ENCODE measurements at places on chromosomes 3 and 15.

- DNase-seq: no peak
Measured at GRCh38 chr3:187197335-187197649, at the start of gene RTP1. Gene RTP1, plus strand, starts transcription at chr3:187197486. Its CDS starts 30 bp downstream, at chr3:187197516.

GRCh38 chr3:38207254-38208003, 42.1 kb downstream of the OXSR1 start:
- peak; percentile 42 for DNase-seq

GRCh38 chr3:66851894-66852613, 146.1 kb upstream of the KBTBD8 start:
- DNase-seq: no peak

DNA sequence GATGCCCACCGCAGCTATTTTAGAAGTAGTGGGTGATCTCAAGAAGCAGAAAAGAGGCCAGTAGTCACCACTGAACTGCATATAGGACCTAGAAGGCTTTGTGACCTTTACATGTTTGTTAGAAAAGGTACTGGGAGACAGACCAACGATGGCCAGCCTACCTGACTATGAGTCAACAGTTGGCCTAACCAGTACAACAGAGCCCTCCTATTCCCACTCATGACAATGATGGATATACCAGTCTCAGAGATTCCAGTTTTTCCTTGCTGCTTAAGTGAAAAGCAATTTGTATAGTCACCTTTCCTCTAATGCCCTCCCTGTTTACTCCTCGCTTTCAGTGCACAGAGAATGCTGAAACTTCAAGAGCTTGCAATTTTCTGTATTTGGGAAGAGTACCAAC, 86.6 kb upstream of the PPIB start:
- DNase-seq: no peak

GRCh38 chr15:63018639-63019038, 23.9 kb upstream of the TPM1 start:
- DNase-seq: no peak
